DND-41 (cell line): ENCODE measurements at places on chromosomes 16 and 17.

- DNase-seq, result no peak
Observed at GRCh38 chr17:18028114-18028951, 10.6 kb downstream of the ATPAF2 start.

DNA sequence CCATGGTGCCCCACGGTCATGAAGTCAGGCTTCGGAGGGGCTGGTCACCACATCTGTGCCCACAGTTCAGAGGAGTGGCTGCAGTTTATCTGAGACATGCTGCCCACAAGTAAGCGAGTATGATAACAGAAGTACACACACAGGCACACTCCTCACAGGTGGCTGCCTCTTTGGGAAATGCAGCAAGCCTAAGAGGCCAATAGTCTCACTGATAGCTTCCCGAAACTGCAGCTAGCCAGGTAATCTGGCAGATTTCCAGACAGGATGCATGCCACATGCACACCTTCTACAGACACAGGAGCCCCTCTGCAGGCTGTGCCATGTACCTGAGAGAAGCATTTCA lies 12.6 kb upstream of the GFOD2 start:
- no peak for DNase-seq

DNA sequence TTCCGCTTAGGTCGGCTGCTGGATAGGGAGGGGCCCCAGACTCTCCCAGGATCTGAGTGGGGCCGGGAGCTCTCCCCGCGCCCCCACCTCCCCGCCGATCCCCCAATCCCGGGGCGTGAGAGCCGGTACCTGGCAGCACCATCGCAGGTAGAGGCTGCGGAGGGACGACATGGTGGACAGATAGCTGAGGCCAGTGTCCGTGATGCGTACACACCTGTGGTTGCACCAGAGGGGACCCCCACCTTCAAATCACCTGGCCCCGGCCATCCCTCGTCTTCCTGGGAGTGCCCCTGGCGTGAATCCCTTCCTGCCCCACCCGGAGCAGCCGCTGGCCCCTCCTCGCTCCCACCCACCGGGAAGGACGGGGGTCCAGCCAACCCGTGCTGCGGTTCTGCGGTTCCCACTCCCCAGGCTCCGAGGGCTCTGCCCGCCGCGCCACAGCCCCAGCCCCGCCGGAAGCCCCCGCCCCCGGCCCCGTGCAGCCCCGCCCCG lies 4.7 kb upstream of the WDR24 start:
- DNase-seq, result no peak

DNA sequence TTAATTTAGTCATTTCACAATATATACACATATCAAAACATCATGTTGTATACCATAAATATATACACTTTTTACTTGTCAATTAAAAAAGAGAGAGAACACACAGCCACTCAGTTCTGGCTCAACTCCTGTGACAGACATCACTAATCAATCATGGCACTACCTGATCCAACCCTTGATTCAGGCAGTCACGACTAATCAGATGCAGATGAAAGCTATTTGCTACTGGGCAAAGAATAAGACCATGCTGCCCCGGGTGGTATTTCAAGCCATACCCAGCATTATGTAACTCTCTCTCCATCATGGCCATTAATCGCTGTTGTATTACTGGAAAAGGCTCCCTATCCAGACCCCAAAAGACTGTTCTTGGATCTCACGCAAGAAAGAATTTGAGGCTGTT lies 345.7 kb downstream of the HAPSTR1 start:
- DNase-seq, result no peak

DNA sequence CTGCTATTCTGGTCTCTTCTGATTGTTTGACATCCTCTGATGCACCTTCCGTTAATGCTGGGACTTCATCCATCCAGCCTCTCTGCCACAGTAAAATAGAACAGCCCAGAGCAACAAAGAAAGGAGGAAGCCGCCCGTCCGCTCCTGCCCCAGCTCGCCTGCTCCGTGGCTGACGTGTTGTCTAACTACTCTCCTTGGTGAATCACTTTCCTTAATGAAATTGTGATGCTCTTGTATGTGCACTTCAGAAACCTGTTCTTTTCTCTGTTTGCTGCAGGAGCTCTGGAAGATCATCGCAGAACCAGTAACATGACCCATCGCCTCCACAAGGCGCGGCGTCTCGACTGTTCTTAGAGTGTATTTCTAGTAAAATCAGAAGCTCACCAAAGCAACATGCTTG lies 24.3 kb downstream of the METTL22 start:
- DNase-seq, result no peak

DNA sequence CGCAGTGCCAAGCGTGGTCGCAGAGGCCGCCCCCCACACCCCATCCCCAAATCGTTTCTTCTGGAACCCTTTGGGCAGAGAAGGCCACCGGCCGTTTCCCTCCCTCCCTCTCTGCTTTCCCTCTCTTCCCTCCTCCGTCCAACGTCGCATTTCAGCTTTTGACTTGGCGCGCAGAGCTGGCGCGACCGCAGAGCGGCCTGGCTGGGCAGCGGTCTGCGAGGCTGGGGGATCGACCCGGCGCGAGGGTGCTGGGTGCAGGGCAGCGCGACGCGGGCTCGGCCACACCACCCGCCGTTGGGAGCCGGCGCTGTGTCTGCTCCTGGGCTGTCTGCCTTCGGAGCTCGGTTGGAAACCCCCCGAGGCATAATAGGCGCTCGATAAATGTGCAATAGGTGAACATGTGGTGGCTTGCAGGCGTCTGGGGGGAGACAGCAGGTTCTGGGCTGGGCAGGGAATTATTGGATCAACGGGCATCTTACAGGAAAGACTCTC lies 2.8 kb upstream of the NTN3 start:
- DNase-seq, result no peak

DNA sequence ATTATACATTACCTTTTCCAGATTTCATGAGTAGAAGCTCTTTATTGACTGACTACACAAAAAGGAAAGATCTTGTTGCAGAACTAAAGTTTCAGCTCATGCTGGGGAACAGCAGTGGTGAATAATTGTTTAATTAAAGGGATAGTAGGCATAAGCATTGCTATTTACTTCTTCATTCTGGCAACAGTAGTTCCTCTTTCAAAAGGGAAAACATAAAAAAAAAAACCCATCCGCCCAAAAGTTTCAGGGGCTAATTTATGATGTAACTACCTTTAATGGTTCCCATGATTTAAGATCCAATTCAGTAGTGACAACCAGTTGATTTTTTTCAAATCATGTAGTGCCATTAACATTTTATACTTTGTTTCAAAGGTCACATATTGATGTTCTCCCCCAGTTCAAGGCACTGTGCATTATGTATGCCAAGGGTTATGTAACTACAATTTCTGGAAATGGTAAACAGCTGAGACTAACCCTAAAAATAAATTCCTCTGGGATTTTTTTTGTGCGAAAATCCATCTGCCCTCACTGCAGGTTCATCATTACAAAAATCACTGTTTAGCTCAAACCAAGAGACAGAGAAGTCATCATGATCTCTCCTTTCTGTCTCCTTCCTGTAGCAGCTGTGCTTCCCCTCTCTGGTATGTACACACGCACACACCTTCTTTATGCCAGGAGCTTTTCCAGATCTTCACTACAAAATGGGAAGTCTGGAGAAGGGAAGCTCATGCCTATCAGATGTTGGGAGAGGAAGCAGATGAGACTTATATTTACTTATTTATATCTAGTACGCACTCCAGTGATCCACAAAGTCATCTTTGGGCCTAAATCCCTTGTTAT lies 2.2 kb upstream of the PHLPP2 start:
- DNase-seq, result no peak

DNA sequence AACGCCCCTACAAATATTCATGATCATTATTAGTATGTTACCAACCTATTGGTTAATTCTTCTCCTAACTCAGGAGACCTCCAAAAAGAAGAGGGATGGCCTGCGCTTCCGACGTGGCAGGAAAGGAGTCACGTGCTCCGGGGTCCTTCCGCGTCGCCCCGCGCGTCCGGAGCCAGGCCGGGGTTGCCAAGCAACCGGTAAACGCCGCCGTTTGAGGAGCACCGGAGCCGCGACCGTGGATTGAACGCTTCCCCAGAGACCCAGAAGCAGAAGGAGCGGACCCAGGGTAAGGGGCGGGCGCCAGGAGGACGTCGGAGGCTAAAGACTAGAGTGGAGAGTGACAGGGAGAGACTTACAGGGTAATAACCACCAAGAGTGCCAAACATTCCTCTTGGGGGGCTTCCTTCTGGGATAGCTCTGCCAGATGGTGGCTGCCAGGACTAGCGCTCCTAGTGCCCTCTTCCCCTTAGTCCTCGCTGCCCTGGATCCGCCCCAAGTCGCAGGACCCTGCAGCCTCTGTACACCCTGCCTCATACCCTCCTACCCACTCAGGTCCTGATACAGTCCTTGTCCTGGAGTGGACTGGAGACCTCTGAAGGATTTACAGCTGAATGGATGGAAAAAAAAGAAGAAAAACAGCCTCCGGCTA lies at the start of gene DNAI2:
DNAI2 (plus strand) TSS at position 175 of the 649 bp plus-strand sequence. CDS start 7,584 bp downstream, outside the sequence.
- DNase-seq, result no peak

DNA sequence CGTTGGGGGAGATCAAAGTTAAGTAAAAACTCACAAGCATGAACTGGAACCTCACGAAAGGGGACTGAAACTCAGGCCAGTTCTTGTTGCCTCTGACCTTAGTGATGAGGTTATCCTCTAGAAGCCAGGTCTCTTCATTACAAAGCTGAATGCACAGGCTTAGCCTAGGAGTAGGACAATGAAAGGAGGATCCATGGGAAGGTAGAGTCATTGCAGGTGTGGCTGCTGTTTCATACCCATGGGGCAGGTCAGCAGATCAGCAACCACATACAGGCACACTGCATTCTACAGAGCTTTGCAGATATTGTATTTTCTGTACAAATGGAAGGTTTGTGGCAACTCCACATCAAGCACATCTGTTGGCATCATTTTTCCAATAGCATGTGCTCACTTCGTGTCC lies 341.3 kb upstream of the SOX9 start:
- no peak for DNase-seq

DNA sequence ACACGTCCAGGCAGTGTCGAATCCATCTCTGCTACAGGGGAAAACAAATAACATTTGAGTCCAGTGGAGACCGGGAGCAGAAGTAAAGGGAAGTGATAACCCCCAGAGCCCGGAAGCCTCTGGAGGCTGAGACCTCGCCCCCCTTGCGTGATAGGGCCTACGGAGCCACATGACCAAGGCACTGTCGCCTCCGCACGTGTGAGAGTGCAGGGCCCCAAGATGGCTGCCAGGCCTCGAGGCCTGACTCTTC lies 7.2 kb upstream of the CD68 start:
- DNase-seq, result no peak

GRCh38 chr17:7717756-7718350 lies 309 bp downstream of the DNAH2 start:
- DNase-seq, result peak; percentile 35

- DNase-seq, result no peak
Observed at GRCh38 chr16:82201926-82202325, 31.9 kb upstream of the MPHOSPH6 start.

DNA sequence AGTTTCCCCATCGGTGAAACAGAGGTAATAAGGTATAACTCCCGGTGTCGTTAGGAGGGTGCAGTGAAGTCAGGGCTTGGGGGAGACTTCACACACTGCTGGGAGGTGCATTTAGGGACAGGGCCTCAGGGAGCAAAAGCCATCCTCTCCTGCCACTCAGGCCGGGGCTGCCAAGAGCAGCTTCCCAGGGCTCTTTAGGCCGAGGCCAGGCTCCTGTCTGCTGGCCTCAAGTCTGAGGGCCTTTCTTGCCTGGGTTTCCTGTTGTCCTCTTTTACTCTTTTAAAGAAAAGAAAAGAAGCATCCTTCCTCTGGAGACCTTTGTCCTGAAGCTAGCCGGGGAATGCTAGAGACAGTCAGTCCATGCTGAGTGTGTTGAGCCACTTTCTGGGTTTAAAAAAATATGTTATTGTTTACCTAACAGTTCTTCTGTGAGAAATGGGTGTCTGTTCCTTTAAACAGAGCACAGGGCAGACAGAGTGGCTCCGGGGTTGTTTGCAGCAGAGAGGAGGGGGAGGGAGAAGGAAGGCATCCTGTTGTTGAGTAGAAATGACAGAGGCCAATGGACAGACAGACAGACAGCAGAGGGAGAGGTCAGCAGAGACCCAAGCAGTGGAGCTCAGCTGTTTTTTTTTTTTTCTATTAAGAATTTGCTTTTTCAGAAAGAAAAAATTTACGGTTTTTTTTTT lies 79.1 kb downstream of the C17orf67 start:
- DNase-seq, result peak; percentile 31

GRCh38 chr16:5228369-5228768 lies 130.8 kb upstream of the EEF2KMT start:
- DNase-seq, result peak; percentile 15

DNA sequence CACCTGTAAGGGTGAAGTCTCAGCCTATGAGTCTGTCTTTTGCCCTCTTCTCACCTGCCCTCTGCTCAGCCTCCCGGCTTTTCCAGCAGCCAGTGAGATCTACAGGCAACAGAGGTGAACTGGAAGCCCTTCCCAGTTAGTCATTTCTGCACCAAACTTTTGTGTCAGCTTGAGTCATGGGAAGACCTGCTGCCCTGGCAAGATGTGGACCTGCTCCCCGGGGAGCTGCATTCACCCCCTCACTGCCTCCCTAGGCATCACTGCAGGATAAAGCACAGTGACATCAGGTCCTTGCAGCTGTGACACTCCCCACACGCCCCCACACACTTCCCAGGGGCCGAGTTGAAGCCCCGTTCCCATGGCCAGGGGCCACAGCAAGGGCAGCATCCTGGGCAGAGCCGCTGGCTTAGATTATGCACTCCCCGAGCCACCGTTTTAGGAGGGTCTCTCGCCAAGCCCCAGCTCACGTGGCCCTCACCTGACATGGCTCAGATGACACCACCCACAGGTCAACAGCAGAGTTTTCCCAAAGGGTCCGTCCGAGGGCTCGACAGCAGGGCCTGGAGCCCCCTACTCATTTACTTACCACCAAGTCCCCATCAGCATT lies 6.5 kb upstream of the ABR start:
- DNase-seq, result no peak

DNA sequence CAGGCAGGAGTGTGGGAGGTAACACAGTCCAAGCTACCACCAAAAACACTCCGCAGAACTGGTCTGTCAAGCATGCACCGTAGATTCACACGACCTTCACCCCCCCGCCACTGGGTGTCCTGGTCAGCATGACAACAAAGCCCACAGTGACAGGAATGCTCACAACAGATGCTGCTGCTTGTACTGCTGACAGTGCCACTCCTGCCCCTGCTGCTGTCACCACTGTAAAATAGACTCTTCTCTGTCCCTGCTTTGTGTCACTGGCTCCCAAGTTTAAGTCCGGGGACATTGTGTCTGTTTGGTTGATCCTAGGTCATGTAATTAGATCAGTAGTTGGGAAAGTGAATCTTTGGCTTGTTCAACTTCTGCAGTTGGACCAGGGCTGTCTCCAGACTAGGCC lies 7.0 kb upstream of the ODF4 start:
- no peak for DNase-seq
